ENCODE measurements at places on chromosomes 3 and 15.

DNA sequence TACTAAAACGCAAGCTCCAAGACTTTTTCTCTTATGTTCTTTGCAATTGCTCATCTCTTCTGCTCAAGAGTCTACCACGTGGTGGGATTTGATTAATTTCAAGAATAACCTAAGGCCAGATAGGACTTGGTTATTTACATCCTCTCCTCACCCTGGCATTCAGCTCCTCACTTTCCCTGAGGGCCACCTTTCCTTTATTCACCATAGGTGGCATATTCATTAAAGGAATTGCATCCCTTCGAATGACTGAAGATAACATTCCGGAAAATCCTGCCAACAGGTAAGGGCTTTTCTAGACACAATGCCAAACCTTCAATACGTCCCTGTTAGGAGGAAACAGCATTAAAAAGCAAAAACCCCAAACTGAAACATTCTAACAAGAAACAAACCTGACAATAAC lies 220.0 kb upstream of the KBTBD8 start:
- DNase-seq, result no peak

- no peak for DNase-seq
These were observed 24.6 kb downstream of the MNS1 start for GRCh38 chr15:56440214-56440770.

- DNase-seq, result peak; percentile 53
These were observed 67.9 kb upstream of the MITF start for GRCh38 chr3:69671082-69671952.

DNA sequence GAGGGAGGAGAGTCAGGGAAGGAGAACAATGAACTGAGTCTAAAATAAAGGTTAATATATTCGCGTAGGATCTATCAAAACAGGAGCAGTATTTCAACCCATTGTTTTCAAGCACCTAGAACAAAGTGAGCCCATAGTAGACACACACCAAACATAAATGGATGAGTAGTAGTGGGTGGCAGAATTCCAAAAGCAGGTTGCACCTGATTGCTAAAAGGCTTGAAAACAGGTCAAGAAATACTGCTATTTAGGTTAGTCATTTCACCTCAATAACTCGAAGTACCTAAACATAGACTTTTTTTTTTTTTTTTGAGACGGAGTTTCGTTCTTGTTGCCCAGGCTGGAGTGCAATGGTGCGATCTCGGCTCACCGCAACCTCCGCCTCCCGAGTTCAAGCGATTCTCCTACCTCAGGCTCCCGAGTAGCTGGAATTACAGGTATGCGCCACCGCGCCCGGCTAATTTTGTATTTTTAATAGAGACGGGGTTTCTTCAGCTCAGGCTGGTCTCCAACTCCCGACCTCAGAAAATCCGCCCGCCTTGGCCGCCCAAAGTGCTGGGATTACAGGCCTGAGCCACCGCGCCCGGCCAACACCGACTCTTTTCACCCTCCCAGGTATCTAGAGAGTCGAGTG lies 855 bp upstream of the ABHD5 start:
- DNase-seq, result no peak

DNA sequence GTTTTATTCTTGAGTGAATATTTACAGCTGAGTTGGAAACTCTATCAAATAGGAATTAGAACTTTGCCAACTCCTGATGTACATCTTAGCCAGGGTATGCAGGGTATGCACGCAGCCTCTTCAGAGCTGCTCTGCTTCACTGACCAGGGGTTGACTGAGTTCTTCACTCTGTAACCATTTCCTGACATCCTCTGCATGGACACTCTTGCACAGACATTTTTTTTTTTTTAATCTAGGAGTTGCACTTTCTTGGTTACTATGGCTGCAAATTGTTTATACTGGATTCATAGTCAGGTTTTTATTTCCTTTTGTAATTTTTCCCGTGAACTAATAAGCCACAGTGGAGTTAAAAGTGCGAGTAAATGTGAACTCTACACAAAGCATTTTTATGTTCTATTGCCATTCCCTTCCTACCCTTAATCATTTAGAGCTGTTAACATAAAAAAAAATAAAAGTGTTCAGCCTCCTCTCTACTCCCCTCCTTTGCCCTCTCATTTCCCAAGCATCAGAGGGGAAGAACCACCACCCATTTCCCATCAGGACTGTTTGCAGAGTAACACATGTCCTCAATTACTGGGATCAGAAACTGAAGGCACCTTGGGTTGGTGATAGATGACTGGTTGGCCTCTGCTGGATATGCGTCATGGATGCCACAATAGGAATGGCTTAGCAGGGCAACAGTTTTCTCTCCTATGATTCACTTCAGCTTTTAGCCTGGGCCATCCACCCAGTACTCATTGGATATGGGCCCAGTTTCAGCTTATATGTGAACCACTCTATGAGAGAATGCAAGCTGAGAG lies 54.0 kb downstream of the DUT start:
- no peak for DNase-seq

DNA sequence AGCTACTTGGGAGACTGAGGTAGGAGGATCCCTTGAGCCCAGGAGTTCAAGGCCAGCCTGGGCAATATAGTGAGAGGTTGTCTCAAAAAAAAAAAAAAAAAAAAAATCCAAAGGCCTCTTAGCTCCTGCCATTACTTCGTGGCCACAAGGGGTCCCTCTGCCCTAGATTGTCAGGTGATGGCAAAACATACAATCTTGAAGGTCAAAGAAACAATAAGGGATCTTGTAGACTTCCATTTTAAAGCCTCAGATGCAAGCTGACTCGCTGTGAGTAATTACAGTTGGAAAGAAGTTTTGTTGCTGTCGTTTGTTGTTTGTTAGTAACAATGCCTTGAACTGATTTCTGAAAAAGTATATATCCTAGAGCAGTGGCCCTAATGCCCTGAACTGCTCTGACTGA lies 55.9 kb upstream of the PLCL2 start:
- peak; percentile 44 for DNase-seq

GRCh38 chr15:99440029-99440428 lies 125.8 kb upstream of the MEF2A start:
- DNase-seq, result no peak

- DNase-seq, result no peak
These were observed 7.7 kb downstream of the SERP1 start for GRCh38 chr3:150538324-150539208.

- no peak for DNase-seq
These were observed 453.8 kb downstream of the OTOL1 start for GRCh38 chr3:161950318-161950868.

DNA sequence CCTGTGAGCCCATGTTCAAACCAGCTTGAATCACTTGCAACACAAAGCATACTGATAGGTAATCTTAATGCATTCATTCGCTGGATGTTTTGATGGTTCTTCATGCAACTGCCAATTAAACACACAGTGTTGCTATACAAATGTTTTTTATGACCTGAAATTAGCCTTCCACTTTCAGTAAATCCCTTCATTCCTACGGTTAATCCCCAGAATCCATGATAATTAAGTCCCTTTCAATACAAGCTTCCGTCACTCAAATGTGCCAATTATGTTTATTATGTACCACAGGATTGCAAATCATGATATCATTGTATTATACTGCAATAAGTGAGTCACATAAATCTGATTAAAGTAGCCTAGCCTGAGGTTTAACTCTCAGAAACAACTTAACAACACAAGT lies 14.5 kb upstream of the LYZL4 start:
- DNase-seq, result no peak

DNA sequence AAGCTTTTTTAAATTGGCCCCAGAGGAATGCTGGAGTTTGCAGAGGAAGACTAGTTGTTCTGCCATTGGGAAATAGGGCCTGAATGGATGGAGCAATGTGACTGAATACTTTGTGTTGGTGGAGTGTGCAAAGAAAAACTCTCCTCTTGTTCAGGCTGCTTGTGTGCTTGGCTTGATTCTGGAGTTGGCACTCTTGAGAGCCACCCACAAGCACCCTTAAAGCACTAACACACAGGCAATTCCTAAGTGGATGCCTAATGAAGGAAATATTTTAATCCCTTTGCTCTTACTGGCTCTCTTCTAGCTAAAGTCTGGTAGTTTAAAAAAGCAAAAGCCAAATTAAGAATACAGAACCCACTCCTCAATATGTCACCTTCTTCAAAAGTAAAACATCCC lies 304.4 kb upstream of the C2CD4B start:
- no peak for DNase-seq

- no peak for DNase-seq
These were observed 82.6 kb upstream of the ARHGEF3 start for GRCh38 chr3:56884387-56884786.

DNA sequence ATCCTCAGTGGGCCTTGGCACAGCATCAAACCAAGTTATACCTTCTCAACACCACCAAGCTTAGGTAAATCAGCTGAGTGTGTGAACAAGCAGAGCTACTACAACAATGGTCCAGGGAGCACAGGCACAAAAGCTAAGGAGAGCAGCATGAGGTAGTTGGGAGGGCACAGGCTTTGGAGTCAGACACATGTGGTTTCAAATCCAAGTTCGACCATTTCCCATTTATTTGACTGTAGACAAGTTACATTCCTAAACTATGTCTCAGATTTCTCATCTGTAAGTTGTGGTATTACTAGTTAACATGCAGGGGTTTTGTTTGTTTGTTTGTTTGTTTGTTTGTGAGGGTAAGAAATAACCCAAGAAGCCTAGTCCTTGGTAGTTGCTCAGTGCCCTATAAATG lies 46.9 kb downstream of the MLH1 start:
- DNase-seq, result no peak

DNA sequence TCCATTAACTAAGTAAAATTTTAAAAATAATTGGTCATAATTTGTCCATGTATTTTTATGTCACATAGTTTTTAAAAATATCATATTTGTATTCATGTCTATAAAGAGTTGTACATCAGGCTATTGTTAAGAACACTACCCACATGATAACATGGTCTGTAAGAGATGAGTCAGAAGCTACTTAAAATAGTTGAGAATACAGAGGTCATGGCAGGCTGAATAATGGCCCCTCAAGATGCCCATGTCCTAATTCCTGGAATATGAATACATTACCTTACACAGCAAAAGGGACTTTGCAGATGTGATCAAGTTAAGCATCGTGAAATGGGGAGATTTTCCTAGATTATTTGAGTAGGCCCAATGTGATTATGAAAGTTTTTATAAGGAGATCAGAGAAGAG lies 782.9 kb upstream of the GOLIM4 start:
- DNase-seq, result no peak

DNA sequence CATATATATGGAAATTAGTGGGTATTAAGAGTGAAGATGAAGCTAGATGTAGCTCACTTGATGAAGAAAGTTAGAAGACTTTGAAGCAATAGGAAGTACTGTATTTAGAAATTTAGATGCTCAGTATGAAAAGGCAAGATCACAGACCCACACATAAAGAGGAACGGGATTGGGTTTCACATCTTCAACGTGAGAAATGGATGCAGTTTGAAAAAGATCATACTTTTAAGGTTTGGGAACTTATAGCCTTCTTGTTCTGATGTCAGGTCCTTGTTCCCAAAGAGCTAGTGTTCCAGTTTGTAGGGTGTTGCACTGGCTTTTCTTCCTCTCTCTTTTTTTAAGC lies 16.7 kb downstream of the AP3S2 start:
- DNase-seq, result no peak

GRCh38 chr15:33157371-33158037 lies 37.0 kb downstream of the FMN1 start:
- DNase-seq, result no peak

DNA sequence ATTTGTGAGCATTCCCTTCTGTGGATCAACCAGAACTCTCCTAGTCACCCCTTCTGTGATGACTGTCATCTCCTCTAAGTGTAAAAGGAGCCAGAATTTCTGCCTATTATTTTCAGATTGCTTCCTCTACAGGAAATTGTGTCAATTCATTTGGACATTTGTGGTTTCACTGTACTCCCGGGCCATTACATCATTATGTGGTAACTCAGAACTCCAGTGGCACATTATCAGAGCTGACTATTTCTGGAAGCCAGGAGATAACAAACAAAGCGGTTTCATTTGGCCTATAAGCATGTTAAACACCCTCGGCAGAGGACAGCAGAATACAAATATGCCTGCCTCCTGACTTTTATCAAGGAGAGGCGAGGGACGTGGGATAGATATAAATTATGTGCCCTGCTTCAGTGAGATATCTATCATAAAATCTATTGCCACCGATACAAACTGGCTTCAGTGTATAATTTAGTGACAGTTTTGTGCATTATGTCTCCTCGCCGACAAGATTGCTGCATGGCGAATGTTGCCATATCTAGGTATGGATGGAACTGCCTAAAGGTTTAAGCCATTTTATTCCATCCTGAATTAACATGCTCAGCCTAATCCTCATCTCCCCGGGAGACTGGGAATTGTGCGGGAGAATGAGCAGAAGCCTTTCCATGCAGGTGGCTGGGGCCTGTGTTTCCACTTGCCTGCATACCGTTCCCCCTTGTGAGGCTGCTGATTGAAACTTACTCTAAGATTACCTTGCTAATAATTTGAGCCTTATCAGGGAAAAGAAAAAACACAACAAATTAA lies 193.4 kb upstream of the SEMA6D start:
- no peak for DNase-seq

- DNase-seq, result no peak
These were observed 69.9 kb upstream of the GATM start for GRCh38 chr15:45448066-45448915.

DNA sequence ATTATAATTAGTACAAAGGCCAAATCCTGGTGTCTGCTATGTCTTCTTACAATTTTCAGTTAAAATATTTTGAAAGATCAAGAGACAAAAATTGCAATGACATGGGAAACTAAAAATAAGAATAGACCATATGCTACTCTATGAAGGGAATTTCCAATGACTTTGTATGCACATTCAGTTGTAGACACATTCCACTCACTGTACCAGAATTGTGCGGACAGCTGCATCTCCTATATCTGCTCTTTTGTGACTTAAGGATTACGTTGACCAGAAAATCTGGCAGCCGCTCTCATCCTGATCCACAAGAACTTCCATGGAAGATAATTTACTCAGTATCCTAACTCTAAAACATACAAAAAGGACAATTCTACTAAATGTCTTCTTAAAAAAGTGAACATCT lies 493.9 kb upstream of the KCNMB2 start:
- no peak for DNase-seq

GRCh38 chr15:36330598-36330997 lies 248.8 kb upstream of the CDIN1 start:
- no peak for DNase-seq

- no peak for DNase-seq
These were observed 18.9 kb upstream of the HCN4 start for GRCh38 chr15:73387507-73388255.

- DNase-seq, result no peak
These were observed 27.9 kb downstream of the MUC20 start for GRCh38 chr3:195748661-195749060.

DNA sequence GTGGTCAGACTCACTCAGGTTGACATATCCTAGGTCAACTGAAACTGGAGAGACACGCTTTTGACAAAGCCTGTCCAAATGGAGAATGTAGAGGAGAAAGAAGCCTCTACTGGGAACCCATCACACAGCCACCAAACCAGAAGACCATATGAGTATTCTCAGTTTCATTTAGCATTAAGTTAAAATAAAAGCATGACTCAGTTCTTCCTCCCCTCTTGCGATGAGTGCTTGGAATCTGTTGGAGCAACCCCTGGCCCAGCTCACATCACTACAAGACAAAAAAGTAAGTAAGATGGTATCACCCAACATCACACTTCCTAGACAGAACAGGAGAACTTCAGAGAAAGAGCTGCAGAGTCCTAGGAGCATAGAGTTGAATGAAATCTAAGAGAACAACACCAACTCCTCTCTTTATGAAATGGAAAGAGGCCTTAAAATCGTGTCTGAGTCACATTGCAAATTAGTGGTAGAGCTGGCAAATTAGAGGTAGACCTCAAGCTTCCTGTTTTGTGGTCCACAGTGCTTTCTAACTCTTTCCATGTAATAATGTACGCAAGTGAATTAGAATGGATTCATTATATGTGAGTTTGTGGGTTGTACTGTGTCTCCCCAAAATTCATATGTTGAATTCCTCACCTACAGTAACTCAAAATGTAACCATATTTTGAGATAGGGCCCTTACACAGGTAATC lies 51.2 kb downstream of the FGF12 start:
- DNase-seq, result no peak
